Naive thymus-derived CD4-positive, alpha-beta T cell (primary cell): ENCODE measurements at places on chromosomes 13 and 19.
A peak's percentile ranks its signal among the peaks of the same experiment; 100 is the strongest.

DNA sequence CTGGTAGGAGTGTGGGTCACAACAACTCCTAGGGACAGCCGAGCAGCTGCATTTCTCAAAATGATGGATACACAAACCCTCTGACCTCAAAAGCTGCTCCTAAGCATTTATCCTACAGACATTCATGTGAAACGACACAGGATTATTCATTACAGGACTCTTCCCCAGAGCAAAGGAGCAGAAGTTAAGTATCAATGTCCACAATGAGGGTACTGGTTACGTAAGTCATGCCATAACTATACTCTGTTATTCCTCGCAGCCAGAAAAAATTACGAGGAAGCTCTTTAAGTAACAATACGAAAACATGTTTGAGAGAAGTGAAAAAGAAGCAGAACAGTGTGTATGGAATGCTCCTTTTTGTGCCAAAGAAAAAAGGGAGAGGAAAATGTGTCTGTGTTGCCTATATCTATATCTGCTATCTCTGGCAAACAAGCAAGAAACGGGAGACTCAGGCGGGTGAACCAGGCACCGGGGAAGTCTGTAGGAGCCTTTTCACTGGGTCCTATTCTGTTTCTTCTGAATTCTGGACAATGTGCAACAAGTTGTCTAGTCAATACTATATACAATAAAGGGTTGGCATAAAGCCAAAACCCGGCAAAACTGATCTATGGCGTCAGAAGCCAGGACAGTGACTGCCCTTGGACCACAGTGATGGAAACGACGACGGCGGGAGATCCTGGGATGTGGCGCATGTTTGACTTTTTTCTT is 1.3 kb downstream of the ISOC2 start:
- no peak for DNase-seq

DNA sequence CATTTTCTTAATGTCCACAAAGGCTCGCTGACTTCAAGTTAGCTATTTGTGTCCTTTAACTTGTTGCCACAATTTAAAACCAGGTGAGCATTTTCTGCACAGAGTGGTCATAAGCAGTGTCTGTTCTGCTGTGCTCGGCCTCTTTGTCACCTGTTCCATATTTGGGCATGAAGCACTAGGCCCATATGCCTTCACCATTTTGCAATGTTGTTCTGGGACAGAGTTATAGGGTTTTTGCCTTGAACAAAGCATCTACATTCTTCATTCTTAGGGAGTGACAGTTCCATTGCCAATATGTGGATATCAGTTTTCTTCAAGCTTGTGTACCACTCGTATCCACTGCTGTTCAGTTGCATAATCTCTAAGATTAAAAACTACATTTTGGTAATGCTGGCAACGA is 56.1 kb downstream of the LRCH1 start:
- DNase-seq = no peak

DNA sequence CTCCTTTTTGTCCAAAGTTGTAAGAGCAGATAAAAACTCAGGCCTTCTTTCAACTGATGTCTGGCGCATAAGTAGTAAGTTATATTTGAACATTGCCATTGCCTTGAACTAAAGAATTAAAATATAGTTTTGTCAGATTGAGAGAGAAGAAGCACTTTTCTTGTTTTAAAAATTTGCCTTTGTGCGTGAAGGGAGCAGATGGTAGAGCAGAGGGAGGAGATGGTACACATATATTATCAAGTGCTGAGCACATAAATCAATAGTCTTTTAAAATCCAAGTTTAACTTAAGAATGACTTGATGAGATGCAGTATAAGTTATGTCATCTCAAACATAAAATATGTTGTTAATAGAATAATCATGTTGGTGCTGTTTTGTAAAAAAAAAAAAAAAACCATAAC is 504.6 kb upstream of the KLHL1 start:
- DNase-seq = no peak

DNA sequence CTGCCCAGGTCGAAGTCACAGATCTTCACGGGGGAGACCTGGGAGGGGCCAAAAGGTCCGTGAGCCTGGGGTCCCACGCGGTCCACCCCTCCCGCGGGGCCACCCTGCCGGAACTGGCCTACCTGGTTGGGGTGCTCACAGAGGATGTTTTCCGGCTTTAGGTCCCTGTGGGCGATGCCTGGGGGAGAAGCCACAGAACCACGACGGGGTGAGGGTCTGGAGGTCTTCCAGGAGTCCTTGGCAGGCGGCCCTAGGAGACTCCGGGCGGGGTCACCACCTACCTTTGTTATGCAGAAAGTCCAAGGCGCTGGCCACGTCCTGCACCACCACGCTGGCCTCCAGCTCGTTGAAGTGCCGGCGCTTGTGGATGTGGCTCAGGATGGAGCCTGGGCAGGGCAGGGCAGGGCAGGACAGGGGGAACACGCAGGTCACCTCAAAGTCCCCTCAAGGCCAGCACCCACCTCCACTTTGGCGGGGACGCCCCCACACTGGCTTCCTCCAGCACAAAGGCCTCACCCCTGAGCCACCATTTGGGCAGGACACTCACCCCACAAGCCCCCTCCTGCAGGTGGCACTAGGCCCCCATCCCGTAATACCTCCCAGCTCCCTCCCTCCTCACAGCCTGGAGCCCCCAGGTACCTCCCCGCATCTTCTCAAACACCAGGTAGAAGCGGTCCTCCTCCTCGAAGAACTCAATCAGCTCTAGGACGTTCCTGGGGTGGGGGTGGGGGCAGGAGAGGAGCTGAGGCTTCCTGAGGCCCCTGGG is 8.4 kb downstream of the MKNK2 start:
- DNase-seq = no peak

GRCh38 chr19:47719047-47719859 is 6.0 kb downstream of the EHD2 start:
- no peak for DNase-seq

DNA sequence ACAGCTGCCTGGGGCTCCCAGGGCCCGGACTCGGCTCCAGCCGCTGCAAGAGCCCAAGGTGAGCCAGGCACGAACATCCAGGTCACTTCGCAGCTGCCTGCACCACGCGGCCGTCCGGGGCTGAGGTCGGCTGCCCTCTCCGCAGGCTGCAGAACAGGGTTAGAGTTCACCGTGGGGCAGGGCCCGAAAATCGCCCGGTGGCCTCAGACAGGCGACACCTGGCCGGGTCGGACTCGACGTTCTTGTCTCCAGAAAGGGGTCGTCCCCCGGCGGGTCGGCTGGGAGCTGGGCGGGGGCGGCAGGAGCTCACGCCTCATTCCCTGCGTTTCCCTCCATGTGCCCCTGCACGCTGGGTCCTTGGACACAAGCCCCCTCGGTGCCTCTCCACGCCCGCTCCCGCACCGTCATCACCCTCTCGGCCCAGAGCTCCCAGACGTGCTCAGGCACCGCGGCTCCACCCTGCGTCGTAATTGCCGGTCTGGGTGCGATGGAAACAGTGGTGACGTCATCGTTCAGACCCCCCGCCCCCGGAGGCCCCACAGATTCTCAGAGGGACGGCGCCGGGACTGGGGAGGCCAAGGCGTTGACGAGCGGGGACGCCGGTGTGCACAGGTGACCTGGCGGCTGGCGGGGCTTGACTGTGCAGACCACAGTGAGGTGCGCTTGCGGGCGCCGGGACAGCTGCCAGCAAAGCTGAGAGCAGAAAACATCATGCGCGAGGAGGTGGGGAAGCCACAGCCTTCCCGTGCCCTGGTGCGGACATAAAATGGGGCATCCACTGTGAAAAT is 4.0 kb upstream of the GRIN3B start:
- DNase-seq = peak; percentile 63

- no peak for DNase-seq
These were observed 27.5 kb downstream of the TBC1D4 start for GRCh38 chr13:75454497-75454896.

GRCh38 chr19:51129716-51130115 is 5.0 kb downstream of the SIGLEC9 start:
- no peak for DNase-seq
